ENCODE measurements at places on chromosomes 7 and 10. TPM values are rescaled to one million over a fixed set of nuclear protein-coding genes. Genes with fewer than 3 reads are reported as not detected.
A peak's percentile ranks its signal among the peaks of the same experiment; 100 is the strongest.

DNA sequence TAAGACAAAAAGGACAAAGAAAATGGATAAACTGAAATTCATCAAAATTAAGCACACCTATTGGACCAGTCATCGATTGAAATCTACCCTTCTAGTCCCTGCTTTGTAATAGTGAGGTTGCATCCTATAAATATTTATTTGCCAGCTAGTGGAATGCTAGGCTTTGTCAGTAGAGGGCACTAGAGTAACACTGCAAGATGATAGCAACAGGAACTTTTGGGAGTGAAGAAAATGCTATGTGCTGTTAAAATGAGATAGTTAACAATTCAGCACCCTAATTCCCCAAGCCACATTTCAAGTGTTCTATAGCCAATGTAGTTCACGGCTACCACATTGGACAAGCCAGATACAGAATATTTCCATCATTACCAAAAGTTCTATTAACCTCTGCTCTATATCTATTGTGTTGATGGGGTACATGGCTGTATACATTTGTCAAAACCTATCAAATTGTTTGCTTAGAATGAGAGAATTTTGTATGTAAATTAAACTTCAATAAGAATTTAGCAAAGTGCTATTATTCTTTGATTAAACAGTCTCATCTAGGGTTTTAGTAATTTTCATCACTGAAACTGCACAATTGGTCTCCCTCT is 69.8 kb downstream of the LSMEM1 start:
- H3K27ac ChIP-seq, result no peak overlapping the region
- no peaks in the 10 kb centered on the region for H3K27me3 ChIP-seq
- H3K4me3 ChIP-seq, result no peak overlapping the region
- DNase-seq, result no peak
- H3K36me3 ChIP-seq, result no peaks in the 10 kb centered on the region

DNA sequence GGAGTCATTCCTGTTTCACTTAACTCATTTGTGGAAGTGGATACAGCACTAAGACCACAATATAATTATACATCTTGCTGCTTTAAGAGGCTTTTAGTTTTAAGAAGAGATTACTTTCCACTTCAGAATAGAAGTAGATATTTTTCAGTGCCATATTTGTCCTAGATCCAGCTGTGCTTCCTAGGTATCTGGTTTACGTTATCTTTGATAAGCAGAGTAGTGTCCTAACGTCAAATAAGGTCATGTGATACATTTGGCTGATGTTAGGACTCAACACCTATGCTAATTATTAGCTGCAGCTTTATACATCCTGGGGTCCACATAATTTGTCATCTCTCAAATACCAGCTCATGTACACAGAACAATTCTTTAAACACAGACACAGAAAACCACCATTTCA is 196.2 kb upstream of the SMIM30 start:
- no peaks in the 10 kb centered on the region for H3K4me1 ChIP-seq
- no peak for DNase-seq
- H3K27ac ChIP-seq, result no peak overlapping the region
- H3K27me3 ChIP-seq, result no peaks in the 10 kb centered on the region

- H3K4me3 ChIP-seq, result no peak overlapping the region
- H3K4me1 ChIP-seq, result peaks cover 62% of the 10 kb centered on the region
- peak overlapping the region; percentile 98 for H3K27ac ChIP-seq
- H3K36me3 ChIP-seq, result no peaks in the 10 kb centered on the region
These were observed 69.8 kb downstream of the PWWP2B start for GRCh38 chr10:132466520-132467463.

DNA sequence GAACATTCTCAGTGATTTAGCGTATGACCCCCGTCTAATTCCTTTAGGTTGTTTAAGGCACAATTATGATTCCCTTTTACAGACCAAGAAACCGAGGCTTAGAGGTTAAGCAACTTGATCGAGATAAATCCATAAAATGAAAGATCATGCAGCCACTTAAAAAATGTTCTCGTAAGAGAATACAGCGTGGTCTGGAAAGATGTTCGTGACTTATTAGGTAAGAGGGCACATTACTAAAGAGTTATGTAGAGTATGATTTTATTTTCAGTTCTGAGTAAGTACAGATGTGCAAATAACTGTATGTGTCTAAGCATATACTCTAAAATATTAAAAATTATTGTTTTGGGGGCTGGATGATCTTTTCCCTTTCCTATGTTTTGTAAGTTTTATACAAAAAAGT is 575.1 kb downstream of the PARD3 start:
- no peak overlapping the region for H3K4me3 ChIP-seq
- no peak overlapping the region for H3K27ac ChIP-seq
- H3K36me3 ChIP-seq, result no peaks in the 10 kb centered on the region
- no peak for DNase-seq
- no peaks in the 10 kb centered on the region for H3K27me3 ChIP-seq
- no peaks in the 10 kb centered on the region for H3K4me1 ChIP-seq

OR6V1 gene
- not detected for total RNA-seq

SPACDR gene
- total RNA-seq, result not detected

DNA sequence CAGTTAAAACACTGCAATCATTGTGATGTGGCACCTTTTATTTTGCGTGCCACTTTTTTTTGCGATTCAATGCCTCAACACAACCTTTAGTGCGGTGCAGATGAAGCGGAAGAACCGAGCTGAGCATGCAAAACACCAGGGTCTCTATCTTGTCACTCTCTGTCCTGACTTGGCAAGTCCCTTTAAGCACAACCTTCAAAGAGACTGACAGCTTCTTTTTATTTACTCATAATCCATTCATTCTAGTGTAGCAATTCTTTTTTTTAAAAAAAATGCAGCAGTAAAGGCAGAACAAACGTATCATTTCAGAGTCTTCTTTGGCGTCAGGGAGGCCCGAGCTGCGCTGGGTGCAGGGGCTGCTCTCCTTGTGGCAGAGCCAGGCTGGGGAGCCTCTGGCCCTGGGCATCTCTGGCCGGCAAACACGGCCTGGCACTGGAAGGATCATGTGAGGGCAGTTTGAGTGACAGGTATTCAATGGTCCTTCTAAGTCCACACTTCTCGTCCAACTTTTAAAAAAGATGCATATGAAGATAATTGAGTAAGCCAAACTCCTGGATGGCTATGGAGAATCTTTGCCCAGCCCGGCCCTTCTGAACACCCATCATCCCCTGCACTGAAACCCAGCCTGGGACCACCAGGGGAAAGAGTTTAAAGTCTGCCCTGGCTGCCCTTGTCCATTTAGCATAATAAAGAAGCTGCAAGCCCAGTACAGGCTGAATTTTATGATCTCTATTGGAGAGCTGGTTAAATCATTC is 3.9 kb downstream of the PTF1A start:
- H3K4me3 ChIP-seq, result no peak overlapping the region
- H3K27me3 ChIP-seq, result no peaks in the 10 kb centered on the region
- DNase-seq, result no peak

- H3K4me1 ChIP-seq, result peaks cover 63% of the 10 kb centered on the region
- H3K27ac ChIP-seq, result peak overlapping the region; percentile 43
- no peaks in the 10 kb centered on the region for H3K36me3 ChIP-seq
- DNase-seq, result no peak
- no peak overlapping the region for H3K4me3 ChIP-seq
These were observed 19.1 kb downstream of the UBTD1 start for GRCh38 chr10:97517778-97518300.

ITPRID1 gene
- total RNA-seq, result not detected

ELMO1 gene
- total RNA-seq, result 74.4 TPM

- H3K36me3 ChIP-seq, result no peaks in the 10 kb centered on the region
- peaks cover 29% of the 10 kb centered on the region for H3K4me1 ChIP-seq
- no peak overlapping the region for H3K27ac ChIP-seq
- no peaks in the 10 kb centered on the region for H3K27me3 ChIP-seq
- DNase-seq, result peak; percentile 77
These were observed 720.5 kb downstream of the GRID1 start for GRCh38 chr10:85645926-85646711.

DNA sequence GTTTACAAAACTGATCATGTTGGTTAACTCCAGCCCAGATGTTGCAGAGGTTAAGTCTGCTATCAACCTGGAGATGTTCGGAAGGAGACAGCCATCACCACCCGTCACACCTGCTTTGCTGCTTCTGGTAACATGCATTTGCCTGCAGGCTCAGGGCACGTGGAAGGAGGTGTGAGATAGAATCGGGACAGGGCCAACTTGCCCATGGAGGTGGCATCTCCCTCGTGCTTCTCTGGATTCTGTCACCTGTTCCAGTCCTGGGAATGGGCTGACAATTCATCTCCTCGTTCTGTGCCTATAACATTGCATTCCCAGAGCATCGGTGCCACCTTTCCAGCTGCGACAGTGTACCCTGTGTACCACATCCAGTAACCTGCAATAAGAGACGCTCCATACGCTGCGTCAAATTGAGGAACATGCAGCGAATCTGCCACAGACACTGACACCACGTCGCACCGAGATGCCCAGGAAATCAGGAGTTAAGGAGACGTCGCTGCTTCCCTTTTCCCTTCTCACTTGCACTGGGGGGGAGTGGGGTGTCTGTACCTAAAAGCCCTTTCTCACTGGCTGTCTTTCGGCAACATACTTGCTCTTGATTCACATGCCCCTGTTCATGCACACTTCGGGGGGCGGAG is 65.8 kb downstream of the ADARB2 start:
- no peak for DNase-seq
- no peaks in the 10 kb centered on the region for H3K27me3 ChIP-seq
- peaks cover 4% of the 10 kb centered on the region for H3K4me1 ChIP-seq
- H3K36me3 ChIP-seq, result no peaks in the 10 kb centered on the region
- H3K4me3 ChIP-seq, result no peak overlapping the region

DNA sequence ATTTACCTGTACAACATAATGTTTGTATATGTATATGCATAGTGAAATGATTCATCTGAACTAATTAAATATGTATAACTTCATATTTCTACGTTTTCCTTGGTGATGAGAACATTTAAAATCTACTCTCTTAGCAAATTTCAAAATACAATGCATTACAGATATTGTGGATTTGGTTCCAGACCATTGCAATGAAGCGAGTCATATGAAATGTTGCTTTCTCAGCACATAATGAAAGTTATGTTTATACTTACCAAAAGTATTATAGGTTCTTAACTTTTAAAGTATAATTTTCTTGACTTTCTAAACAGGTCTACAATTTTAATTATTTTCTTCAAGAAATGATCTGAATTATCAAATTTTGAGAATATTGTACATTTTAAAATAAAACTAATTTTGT is 189.2 kb downstream of the CSTF2T start:
- no peaks in the 10 kb centered on the region for H3K27me3 ChIP-seq
- no peak overlapping the region for H3K4me3 ChIP-seq
- no peaks in the 10 kb centered on the region for H3K36me3 ChIP-seq
- no peak overlapping the region for H3K27ac ChIP-seq
- no peaks in the 10 kb centered on the region for H3K4me1 ChIP-seq

DNA sequence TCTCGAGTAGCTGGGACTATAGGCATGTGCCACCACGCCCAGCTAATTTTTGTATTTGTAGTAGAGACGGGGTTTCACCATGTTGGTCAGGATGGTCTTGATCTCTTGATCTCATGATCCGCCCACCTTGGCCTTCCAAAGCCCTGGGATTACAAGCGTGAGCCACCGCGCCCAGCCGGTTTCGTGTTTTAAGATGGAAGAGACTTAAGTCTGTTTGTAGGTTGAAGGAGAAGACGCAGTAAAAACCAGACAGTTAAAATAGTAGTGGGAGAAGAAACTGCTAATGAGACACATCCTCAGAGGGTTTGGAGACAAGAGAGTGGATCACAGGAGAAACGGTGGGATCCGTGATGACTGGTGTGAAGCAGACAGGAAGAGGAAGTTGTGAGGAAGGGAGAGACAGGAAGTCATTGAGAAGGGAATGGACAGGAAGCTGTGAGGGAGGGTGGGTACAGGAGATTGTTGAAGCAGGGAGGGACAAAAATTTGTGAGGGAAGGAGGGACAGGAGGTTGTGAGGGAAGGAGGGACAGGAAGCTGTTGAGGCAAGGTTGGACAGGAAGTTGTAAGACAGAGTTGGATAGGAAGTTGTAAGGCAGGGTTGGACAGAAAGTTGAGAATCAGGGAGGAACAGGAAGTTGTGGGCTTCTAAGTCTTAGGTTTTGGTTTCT is 115.5 kb downstream of the WDFY4 start:
- H3K36me3 ChIP-seq, result no peaks in the 10 kb centered on the region
- no peaks in the 10 kb centered on the region for H3K27me3 ChIP-seq
- no peak for DNase-seq
- H3K4me3 ChIP-seq, result no peak overlapping the region
- no peaks in the 10 kb centered on the region for H3K4me1 ChIP-seq

DNA sequence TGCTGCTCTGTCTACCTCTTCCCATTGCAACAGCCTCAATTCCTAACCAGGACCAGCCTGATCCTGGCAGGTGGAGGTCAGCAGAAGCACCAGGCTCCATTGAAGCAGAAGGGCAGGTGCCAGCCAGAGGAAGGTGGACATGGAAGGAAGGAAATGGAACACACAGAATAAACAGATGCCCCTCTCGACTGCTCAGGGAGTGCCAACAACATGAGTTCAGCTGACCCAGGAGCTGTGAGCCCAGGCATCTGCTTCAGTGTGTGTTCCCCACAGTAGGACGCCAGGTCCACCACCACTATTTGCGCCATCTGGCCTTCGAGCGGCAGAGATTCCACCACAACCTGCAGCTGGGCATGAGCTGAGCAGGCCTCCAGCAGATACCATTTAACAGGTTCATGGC is 56.7 kb downstream of the GPAM start:
- H3K27ac ChIP-seq, result no peak overlapping the region
- H3K36me3 ChIP-seq, result no peaks in the 10 kb centered on the region
- no peak for DNase-seq
- H3K4me3 ChIP-seq, result no peak overlapping the region
- H3K27me3 ChIP-seq, result no peaks in the 10 kb centered on the region

- no peaks in the 10 kb centered on the region for H3K4me1 ChIP-seq
- DNase-seq, result no peak
- H3K36me3 ChIP-seq, result no peaks in the 10 kb centered on the region
- H3K4me3 ChIP-seq, result no peak overlapping the region
These were observed 174.4 kb upstream of the ADARB2 start for GRCh38 chr10:1911771-1912170.

DNA sequence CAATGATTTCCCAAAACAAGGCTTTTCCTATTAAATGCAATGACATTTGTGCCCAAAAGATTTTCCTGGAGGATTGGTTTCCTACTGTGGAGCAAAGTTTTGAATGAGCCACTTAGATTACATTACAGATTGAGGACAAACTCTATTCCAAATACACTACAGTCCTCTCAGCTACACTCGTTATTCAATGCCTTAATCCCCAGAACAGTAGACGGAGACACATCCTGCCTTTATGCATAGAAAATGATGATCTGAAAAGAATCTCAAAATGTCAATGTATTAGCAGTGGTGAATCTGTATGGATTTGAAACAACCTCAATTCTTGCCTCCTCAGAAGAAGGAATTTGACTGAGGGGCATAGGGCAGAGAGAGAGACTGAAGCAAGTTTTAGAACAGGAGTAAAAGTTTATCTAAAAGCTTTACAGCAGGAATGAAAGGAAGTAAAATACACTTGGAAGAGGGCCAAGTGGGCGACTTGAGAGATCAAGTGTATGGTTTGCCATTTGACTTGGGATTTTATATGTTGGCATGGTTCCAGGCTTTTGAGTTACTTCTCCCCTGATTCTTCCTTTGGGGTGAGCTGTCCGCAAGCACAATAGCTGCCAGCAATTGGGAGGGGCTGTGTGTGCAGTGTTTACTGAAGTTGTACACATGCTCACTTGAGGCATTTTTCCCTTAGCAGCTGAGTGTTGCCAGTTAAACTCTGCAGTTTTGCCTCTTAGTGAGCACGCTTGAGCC is 891.9 kb upstream of the MBL2 start:
- DNase-seq, result no peak
- H3K36me3 ChIP-seq, result no peaks in the 10 kb centered on the region
- no peak overlapping the region for H3K27ac ChIP-seq
- H3K27me3 ChIP-seq, result no peaks in the 10 kb centered on the region
- no peaks in the 10 kb centered on the region for H3K4me1 ChIP-seq
- H3K4me3 ChIP-seq, result no peak overlapping the region

ITIH5 gene
- total RNA-seq, result 20.4 TPM

All from vagina (tissue), 2 donors.